ENCODE measurements at places on chromosomes 16 and 17.

DNA sequence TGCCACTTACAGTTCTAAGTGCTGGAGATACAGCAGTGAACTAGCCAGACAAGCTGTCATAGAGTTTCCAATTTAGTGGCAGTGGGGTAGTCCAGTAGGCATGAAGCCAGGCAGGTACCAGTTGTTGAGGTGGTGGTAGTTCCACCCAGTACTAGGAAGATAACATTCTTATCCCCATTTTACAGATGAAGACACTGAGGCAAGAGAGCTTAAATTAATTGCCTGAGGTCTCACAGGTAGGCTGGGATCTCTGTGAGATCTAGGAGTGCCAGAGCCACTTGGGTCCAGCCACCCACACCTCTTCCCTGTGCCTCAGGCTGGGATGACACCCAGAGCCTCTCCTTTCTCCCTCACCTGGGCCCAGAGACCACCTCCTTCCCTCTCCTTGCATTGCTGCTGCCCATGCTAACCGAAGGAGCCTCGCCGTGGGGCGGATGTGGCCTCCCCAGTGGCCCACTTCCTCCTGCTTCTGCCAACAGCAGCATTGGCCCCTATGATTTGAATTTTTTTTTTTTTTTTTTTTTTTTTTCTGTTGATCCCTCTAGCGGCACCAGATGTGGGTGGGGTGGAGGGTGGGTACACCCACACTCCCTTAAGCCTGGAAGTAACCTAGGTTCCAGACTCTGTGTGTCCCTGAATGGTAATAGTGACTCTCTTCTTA, 114.0 kb downstream of the PRKCB start:
- DNase-seq = peak; percentile 58

DNA sequence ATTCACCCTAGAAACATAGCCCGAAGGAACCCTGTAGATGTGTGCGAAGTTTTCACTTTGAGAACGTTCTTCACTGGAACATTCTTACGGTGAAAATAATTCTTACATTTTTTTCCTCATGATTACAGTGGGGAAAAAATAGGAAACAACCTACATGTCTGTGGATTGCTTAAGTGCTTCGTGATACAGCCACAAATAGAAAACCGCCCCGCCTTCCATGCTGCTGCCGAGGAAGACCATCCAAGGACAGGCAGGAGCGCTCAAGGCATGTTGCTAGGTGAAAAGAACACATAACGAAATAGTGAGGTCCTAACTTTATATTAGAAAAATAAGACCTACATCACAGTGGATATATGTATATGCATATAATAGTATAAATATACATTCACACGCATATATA, 78.8 kb downstream of the BMERB1 start:
- no peak for DNase-seq

DNA sequence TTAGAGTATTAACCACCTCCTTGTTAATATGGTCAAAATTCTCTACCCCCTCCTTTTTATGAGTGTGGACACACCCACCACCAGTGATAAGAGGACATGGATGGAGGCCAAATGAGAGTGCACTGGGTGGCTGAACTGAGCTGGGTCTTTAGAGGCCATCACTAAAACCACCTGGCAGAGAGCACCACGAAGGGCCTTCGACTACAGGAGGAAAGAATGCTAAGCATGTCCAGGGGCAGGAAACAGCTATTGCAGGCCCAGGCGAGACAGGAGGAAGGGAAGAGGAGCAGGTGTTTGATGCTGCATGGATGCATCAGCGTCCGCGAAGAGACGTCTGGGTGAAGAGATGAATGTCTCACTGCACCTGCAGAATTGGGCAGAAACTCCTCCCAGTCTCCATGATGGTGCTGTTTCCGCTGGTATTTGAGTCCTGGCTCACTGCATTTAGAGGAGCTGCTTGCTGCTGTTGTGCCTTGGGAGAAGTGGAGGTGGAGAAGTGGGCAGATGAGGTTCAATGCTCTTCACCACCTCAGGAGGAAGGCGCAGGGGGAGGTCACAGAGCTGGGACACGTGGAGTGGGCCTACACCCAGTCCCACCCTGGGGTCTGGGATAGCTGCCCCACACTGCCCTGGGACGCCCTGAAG, 33.2 kb downstream of the SPHK1 start:
- DNase-seq = no peak

DNA sequence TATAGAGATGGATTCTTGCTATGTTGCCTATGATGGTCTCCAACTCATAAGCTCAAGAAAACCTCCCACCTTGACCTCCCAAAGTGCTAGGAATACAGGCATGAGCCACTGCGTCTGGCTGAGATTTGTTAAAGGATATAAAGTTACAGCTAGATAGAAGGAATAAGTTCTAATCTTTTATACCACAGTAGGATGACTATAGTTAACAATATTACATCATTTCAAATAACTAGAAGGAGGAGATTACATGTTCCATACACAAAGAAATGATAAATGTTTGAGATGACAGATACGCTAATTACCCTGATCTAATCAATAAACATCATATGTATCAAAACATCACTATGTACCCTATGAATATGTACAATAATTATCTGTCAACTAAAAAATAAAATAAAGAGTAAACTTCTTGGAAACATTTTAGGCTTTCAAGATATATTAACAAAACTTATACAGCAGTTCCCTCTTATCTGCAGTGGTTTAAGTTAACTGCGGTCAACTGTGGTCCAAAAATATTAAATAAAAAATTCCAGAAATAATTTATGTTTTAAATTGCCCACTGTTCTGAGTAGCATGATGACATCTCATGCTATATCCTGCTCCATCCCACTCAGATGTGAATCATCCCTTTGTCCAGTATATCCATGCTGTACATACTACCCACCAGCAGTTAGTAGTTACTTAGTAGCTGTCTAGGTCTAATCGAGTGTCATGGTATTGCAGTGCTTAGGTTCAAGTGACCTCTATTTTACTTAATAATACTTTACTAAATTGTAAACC, 129.2 kb upstream of the NACA2 start:
- no peak for DNase-seq

GRCh38 chr16:23283571-23283970, 18.5 kb upstream of the SCNN1B start:
- no peak for DNase-seq

GRCh38 chr16:4733747-4734062, 366 bp downstream of the ANKS3 start:
- no peak for DNase-seq

DNA sequence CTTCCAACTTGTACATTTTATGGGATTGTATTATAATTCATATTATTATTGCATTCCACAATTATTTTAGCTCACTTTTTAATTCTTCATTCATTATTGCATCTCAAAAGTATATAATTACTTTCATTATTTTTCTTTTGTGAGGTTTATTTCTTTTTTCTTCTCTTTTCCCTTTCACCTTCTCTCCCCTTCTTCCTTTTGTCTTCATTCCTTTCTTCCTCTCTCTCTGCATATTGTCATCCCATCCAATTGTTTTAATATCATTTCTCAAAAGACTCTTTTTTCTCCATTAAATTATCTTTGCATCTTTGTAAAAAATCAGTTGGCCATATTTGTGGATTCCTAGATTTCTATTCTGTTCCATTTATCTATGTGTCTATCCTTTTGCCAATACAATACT, 17.3 kb downstream of the DYNLL2 start:
- no peak for DNase-seq

- no peak for DNase-seq
Observed at GRCh38 chr17:77361986-77362620, 221.3 kb downstream of the SEC14L1 start.

DNA sequence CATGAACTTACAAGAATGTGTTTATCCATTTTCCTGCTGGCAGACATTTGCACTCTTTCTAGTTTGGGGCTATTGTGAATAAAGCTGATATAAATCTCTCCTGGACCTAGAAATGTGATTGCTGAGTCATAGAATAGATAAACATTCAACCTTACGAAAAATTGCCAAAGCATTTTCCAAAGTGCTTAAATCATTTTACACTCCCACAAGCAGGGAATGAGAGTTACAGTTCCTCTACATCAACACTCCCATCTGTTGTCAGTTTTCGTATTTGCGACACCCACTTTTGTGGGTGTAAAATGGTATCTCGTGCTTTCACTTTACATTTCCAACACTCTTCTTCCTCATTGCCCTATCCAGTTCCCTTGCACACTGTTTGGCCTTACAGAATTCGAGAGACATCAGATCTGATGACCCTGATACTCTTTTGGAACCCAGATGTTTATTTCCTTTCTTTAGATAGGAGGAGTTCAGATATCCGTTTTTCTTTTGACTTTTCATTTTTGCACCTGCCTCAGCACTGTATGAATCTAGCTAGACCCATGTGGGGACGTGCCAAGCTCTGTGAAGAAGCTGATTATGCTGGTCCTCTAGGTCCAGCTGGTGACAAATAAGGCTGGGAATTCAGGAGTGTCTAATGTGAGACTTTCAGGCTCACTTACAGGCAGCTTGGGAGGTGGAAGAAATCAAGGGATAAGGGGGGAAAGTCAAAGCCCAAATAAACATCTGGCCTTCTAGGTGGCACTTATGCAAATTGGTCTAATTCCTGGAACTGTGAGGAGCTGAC, 14.0 kb downstream of the SOX9 start:
- DNase-seq = no peak

GRCh38 chr16:74033441-74033995, 263.1 kb upstream of the PSMD7 start:
- no peak for DNase-seq

GRCh38 chr17:6713130-6713917, at the start of gene SLC13A5:
SLC13A5 (minus strand) TSS chr17:6713369; CDS start chr17:6713333, 36 bp downstream.
- peak; percentile 35 for DNase-seq

DNA sequence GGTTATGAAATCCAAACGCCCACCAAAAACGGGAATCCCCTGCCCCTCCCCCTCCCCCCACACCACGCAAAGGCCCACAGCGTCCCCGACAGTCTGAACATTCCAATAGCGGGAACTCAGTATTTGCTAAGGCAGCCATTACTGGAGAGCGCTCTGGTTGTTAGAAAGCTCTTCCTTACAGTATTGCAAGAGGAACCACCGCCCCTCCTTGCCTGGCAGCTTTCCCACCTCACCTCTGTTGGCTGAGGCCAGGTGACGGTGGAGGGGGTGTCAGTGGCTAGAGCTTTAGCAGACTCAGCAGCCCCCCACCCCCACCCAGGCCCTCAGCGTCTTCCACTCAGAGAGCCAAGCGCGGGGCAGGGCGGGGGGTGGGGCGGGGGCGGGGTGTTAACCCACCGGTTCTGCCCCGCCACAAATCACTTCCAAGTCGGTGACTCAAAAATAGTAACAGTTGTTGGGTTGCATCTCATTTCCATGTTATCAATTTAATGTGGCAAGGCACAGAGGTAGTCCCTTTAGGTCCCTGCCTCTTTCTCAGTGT, 2.2 kb upstream of the PLEKHH3 start:
- DNase-seq = no peak

DNA sequence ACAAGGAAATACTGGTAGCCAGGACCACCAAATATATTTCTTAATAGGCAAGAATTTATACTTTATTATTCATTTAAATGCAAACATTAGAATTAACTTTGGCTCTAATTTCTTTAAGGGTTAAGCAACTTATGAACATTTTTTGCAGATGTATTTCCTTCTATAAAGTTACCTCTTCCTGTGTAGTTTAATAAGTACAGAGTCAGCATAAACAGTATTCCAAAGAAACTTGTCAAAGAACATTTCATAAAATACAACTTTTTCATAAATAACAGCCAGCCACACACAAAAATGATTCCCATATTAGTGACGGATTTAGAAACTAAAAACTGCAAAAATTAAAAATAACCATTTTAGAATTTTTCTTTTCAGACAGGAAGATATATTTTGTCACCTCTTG, 723.2 kb downstream of the KCNJ2 start:
- no peak for DNase-seq

DNA sequence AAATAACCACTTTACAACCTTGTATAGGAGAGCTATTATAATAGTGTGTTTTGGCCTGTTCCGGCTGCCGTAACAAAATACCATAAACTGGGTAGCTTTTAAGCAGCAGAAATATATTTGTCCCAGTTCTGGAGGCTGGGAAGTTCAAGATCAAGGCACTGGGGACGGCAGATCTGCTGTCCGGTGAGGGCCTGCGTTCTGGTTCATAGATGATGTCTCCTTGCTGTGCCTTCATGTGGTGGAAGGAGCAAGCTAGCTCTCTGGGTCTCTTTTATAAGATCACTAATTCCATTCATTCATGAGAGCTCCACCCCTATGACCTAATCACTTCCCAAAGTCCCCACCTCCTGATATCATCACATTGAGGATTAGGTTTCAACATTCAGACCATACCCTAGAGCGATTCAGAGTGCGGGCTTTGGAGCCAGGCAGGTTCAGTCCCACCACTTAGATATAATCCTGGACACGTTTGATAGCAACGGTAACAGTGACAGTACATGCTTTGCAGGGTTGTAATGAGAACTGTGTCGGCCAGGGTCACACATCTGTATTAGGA, 76.2 kb upstream of the ZFHX3 start:
- DNase-seq = no peak

- no peak for DNase-seq
Observed at GRCh38 chr16:88499836-88500251, 46.8 kb downstream of the ZFPM1 start.

GRCh38 chr16:1133810-1134520, 18.9 kb upstream of the CACNA1H start:
- no peak for DNase-seq

- no peak for DNase-seq
Observed at GRCh38 chr16:52611817-52612673, 65.1 kb upstream of the TOX3 start.

GRCh38 chr16:71542377-71542776, 16.2 kb downstream of the CHST4 start:
- DNase-seq = peak; percentile 68

DNA sequence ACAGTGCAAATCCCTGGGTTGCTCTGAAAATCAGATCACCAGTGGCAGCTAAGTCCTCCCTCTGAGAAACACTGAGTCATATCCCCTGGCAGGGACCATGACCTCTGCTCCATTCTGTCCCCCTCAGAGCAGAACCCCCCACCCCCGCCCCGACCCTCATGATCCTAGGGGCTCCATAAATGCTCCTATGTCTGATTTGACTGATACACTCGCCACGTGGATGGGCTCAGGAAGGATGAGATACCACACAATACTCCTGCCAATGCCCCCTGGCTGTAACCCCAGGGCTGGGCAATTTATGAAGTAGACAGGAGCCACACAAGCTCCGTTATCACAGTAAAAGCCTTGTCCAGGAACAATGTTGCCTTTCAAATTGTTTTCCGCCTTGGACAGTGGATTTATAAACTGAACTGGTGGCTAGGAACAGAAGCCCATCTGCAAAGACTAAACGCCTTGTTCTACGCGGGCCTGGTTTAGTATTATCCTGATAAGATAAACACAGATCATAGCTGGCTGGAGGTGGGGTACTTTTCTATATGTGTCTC, 394.8 kb downstream of the SLC39A11 start:
- DNase-seq = no peak
